ENCODE measurements at places on chromosomes 3 and 15. TPM values are rescaled to one million over a fixed set of nuclear protein-coding genes. Genes with fewer than 3 reads are reported as not detected.

The RBPMS2 gene
- 24.0 TPM for total RNA-seq

The EFCAB12 gene
- total RNA-seq = 0.21 TPM

The AMIGO3 gene
- 0.56 TPM for total RNA-seq

The PDZRN3 gene
- 1.3 TPM for total RNA-seq

The FBXO40 gene
- total RNA-seq = not detected

GRCh38 chr3:196662033-196662432 is 22.5 kb downstream of the NRROS start:
- DNase-seq = no peak

- DNase-seq = no peak
These were observed 73.9 kb upstream of the MFGE8 start for GRCh38 chr15:88986949-88987590.

- no peak for DNase-seq
These were observed 77.8 kb upstream of the GSK3B start for GRCh38 chr3:120172070-120172469.

DNA sequence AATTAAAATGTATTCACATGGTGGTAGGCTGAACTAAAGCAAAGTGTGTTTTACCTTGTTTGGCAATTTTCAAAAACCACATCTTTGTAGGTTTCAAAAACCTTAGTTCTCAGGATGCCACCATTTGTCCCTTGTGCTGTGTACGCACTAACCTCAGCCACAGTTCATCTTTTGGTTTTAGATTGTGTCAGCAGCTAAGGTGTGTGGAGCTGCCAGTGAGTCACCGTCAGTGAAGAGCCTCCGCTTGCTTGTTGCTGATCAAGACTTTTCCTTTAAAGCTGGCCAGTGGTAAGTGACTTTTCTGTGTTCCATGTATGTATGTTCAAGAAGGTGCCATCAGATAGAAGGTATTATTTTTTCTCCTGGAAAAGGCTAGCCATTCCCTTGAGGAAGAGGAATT is 21.1 kb downstream of the OXNAD1 start:
- DNase-seq = no peak

GRCh38 chr3:194620196-194620595 is 13.0 kb downstream of the TMEM44 start:
- DNase-seq = no peak

- no peak for DNase-seq
These were observed 45.5 kb upstream of the CFAP161 start for GRCh38 chr15:81088470-81089013.

- no peak for DNase-seq
These were observed 4.1 kb downstream of the SV2B start for GRCh38 chr15:91104111-91104510.

DNA sequence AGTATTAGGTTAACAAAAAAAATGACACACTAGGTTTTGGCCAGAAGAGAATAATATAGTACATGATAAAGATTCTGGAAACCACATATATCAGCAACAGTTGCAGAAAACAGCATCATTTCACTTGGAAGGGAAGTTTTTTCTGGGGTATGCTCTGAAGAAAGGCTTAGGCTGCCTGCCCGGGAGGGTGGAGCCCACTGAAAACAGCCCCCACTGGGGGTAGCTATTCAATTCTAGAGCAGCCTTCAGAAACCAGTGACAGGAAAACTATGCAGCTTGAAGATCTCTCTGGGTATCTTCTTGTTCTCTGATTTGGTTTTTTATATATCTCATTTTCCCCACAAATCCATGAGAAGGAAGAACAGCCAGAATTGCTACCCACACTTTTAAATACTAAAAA is 43.2 kb downstream of the ZMAT3 start:
- DNase-seq = no peak

GRCh38 chr3:162143180-162143579 is 646.6 kb downstream of the OTOL1 start:
- no peak for DNase-seq

- DNase-seq = no peak
These were observed 473.7 kb downstream of the LPP start for GRCh38 chr3:188627652-188628051.

- DNase-seq = no peak
These were observed 50.6 kb downstream of the SLC6A6 start for GRCh38 chr3:14452740-14453710.

DNA sequence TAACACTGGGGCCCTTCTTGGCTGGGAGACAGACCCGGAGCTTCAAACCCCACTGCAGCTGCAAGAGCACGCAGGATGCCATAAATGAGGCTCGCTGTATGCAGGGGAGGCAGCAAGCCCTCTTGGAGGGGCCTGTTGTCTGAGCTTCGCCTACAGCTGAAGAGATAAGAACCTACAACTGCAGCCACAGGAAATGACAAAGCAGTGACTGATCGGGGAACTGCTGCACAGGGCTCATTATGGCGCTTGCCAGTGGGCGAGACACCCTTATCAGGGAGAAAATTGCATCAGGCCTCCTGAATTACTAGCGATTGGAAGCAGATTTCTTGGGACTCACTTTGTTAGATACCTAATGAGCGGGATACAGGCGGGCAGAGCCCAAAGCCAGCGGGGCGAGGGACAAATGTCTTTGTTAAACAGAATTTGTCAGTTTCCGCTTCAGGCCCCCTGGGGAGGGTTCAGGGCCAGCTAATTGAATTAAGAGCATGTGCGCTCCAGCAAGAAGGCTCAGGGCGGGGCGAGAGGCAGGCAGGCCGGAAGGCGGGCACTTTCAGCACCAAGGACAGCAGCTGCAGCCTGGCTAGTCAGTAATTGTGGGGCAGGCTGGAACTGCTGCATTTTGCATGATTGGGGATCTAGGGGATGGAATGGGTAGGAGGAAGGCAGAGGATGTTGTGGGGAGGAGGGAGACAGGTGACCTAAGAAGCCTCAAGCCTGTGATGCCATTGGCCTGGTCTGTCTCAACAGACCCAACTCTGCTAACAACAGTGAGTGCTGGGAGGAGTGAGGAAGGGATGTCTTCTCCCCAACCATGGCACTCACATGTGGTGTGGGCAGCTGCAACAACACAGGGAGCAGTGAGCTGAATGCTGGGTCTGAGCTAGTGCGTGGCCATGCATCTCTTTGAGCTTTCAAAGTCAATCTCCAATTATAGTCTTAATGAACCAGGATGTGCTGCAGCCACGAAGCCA is 55.3 kb downstream of the CCDC33 start:
- peak; percentile 95 for DNase-seq

DNA sequence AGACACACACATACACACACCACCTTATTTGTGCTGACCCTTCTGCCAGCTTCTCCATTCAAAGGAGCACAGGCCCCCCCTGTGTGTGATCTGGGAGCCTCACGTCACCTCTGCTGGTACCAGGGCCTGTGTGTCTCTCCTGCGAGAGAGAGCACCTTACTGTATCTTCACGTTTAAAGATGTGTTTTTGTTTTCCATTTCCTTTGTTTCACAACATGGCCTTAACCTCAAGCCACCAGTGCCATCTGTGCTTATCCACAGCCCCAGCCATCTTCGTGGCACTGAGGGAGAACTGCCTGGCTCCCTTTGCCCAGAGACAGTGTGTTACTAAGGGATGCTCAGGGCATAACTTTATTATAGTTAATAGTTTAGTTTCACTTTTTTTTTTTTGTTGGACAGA is 52.3 kb downstream of the ABHD2 start:
- DNase-seq = no peak

GRCh38 chr15:29050870-29051269 is 165.1 kb downstream of the APBA2 start:
- no peak for DNase-seq

DNA sequence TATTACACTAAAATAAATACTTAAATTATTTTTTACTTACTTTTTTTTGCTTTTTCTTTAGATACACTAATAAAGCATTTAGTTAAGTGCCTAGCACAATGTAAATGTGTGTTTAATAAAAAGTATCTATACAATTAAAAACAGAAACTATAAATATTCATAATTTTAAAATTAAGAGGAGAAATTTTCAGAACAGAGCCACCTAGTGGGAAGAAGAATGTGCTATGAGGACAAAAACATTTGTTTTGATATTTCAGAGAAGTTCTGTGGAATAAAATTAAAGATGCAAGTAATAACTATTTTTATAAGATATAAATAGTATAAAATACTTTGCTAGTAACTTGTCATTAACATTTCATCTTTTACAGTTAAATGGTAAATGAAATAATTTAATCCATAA is 33.6 kb upstream of the PLSCR5 start:
- DNase-seq = no peak

DNA sequence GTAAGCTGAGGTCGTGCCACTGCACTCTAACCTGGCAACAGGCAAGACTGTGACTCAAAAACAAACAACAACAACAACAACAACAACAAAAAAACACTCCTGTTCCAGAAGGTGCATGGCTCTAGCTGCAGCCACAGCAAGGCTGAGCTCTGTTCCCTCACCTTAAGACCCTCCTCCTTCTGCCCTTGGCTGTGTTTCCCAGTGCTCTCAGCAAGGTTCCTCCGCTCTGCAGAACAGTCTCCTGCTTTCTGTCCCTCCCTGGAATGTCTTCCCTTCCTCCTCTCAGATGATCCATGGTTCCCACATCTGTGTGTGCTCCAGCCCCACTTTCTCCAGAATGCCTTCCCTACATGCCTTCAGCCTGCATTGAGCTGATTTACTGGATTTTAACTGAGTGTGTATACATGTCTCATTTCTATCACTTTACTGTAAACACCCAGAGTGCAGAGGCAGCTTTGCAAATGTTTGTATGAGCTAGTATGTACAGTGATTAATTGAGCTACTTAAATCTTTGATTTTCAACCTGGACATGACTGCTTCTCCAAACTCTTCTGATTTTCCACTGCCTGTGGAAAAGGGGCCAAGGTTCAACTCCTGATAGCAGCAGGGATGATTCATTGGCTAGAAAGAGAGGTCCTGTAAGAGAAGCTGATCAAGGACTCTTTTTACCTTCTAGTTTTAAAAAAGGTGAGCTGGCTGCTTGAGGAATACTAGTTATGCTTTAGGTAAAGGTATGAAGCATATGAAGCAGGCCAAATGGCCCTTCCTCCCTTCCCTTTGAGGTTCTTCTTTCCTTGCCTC is 14.7 kb downstream of the ANKUB1 start:
- no peak for DNase-seq

- DNase-seq = no peak
These were observed 103.5 kb upstream of the RAD18 start for GRCh38 chr3:9066775-9067174.

DNA sequence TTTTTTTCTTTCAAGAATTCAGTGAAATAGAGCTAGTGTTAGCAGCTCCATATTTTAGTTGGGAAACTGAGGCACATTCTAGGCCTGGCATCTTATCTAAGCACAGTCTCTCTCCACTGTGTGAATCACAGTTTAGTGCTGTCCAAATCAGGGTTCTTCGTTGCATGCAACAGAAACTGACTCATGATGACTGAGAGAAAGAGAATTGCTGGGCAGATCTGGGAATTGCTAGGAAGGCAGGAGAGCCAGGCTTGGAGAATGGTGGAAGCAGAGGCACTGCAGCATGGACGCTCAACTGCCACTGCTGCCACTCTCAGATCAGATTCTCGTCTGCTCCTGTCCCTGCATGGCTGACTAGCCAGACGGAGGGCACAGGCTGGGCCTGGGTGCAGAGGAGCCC is 40.7 kb upstream of the CHST2 start:
- no peak for DNase-seq

GRCh38 chr3:65268426-65268825 is 580.6 kb upstream of the ADAMTS9 start:
- DNase-seq = no peak

DNA sequence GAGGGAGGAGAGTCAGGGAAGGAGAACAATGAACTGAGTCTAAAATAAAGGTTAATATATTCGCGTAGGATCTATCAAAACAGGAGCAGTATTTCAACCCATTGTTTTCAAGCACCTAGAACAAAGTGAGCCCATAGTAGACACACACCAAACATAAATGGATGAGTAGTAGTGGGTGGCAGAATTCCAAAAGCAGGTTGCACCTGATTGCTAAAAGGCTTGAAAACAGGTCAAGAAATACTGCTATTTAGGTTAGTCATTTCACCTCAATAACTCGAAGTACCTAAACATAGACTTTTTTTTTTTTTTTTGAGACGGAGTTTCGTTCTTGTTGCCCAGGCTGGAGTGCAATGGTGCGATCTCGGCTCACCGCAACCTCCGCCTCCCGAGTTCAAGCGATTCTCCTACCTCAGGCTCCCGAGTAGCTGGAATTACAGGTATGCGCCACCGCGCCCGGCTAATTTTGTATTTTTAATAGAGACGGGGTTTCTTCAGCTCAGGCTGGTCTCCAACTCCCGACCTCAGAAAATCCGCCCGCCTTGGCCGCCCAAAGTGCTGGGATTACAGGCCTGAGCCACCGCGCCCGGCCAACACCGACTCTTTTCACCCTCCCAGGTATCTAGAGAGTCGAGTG is 855 bp upstream of the ABHD5 start:
- DNase-seq = no peak
